ENCODE measurements at places on chromosomes 4 and X.

DNA sequence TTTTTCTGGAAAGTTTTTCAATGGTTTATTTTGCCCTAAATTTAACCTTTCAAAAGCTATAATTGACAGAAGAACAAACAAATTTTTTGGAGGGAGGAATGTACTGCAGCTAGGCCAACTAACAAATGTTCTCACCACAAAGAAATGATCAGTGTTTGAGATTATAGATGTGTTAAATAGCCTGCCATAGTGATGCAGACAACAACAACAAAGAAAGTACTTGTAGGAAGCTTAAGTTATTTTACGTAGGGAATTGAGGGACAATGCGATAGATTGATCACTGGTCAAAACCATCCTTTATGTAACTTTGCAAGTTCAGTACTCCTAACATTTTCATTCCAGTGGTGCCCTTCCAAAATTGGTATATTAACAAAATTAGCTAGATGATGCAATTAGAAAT is 340.4 kb downstream of the SH3BGRL start:
- no peak for DNase-seq

- no peak for DNase-seq
These were observed 25.2 kb downstream of the DDIT4L start for GRCh38 chr4:100164808-100165760.

DNA sequence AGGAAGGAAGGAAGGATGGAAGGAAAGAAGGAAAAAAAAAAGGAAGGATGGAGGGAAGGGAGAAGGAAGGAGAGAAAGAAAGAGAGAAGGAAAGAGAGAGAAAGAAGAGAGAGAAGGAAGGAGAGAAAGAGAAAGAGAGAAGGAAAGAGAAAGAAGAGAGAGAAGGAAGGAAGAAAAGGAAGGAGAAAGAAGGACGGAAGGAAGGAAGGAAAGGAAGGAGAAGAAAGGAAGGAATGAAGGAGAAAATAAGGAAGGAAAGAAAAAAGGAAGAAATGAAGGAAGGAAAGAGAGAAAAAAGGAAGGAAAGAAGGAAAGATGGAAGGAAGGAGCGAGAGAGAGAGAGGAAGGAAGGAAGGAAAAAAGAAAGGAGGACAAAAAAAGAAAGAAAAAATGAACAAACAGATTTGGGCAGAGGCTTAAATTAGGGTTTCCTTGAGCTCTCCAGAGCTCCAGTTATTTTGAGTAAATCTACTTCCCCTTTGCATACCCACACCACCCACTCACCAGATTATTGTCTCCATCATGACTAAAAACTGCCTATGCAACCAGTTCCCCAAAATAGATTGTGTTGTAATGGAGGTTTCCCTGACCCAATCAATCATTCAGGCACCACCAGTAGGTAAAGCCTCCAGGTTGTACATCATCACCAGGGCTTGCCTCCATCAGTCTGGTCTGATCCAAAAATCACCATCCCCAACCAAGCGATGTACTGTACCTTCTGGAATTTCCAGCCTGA is 1722.9 kb upstream of the PCDH10 start:
- DNase-seq: no peak

DNA sequence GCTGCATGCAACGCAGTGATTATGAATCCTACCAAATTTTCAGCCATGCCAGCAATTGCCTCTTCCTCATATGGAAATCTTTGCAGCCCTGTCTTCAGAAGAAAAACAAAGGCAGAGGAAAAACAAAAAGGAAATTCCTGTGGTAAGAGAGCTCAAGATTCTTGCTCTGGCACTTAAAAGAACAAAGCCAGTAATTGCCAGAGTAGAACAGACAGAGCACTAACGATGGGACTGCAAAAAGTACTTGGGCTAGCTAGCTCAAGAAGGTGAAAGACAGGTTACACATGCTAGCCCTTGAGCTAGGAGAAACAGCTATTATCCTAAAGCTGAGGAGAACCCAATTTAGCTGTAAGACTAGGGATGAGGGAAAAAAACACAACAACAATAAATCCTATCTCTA is 582.3 kb downstream of the KCNIP4 start:
- no peak for DNase-seq

GRCh38 chrX:13697976-13698375 is 9.0 kb downstream of the RAB9A start:
- no peak for DNase-seq

DNA sequence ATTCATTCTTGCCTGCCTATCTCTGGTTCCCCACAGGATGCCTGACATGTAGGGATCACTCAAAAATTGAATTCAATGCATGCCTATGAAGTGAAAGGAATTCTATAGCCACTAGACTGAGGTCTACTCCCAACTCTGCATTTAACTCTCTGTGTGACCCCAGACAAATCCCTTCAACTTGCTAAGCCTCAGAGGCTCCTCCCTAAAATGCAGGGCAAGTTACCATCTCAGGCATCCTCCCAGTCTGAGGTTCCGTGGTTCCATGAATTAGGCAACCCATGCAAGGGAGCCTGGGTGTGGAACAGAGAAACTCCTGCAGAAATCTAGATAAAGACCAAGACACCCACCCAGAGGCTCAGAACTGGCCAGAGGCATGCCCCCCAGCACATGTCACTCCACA is 6.6 kb downstream of the SRPX start:
- no peak for DNase-seq

DNA sequence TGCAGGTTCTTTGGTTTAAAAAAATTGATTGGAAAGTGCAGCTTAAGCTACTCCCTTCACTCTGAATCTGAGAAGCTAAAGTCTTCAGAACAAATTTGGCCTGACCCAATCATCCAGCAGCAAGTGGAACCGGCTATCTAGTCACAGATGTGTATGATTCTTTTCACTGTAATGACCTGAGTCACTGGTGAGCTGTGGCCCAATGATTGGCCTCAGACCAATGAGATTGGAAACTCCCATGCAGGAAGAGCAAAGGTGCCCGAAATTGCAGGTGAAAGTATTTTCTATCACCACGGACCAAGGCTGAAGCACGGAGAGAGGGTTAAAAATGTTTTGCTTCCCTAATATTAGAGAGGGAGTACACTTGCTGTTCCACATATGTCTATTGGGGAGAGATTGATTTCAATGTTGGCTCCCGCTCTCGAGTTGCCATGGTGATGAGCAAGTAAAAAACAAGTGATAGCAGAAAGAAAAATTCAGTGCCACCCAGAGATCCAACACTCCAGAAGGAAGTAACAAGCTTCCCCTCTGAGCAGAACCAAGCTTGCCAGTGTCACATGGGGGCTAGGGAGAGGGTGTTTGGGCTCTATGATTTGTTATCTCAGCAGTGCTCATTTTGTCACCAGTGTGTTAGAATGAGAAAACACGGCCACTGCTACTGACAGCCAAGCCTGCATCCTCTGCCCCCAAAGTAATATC is 11.2 kb downstream of the RIPPLY1 start:
- DNase-seq: no peak

DNA sequence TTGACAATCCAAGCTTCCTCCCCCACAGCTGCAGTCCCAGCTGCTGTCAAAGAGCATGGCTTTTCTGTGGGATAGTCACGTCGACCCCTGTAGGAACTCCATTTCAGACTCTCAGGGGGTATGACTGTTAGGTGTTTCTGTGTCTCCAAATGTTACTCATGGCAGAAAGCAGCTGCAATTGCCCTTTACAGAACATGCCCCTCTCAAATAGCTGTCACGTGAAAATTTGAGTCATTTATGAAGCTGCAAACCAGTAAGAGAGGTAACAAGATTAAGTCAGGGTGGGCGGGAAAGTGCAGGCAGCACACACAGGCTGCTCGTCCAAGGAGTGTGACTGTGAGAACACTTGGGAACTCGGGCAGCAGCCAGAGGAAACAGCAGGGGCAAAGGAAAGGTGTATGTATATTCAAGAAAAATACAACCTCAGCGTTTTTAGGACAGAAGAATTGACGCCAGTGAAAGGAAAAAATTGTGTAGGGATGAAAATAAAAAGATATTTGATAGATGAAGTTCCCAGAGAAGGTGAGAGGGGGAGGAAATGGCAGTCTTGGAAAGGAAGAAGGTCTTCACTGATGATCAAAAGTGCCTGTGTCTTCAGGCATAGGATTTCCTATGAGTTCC is 66.5 kb upstream of the TMEM184C start:
- DNase-seq: no peak

GRCh38 chrX:71994601-71995000 is 84.0 kb downstream of the NHSL2 start:
- no peak for DNase-seq

DNA sequence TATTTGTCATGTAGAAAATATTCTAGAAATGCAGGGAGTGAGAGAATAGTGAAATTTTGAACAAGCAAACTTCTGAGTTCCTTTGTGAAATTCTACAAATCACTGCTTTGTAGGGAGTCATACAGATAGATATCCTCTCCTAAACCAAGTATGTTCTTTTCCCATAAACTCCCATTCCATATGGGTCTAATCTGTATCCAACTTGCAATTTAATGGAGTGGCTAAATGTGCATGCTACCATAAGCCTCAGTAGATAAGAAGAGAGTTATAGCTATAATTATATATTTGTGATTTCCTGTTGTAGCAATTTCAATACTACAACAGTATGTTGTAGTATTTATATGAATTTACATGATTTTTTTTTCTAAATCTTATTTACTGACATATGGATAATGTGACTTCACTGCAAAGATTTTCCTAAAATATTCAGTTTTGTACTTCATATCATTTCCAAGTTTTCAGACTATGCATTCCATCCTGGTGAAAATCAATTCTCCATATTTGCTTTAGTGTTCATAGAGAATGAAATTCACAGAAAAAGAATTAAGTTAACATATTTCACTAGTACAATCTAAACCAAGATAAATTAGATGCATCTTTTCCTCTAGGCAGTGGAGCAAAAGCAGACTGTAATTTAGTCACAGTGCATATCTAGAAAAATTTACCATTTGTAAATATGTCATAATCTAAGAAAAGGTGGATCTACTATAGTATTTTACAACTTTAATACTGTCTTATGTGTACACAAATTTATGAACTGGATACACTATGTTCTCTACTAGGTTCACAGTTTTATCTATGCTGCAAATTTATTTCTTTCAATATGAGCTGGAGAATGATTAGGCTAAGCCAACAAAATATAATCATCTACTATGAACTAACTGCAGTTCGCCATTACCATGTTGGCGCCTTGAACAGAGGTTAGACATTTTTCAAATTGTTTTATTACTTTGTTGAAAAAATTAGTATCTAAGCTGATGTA is 372.9 kb upstream of the NDST3 start:
- DNase-seq: no peak

DNA sequence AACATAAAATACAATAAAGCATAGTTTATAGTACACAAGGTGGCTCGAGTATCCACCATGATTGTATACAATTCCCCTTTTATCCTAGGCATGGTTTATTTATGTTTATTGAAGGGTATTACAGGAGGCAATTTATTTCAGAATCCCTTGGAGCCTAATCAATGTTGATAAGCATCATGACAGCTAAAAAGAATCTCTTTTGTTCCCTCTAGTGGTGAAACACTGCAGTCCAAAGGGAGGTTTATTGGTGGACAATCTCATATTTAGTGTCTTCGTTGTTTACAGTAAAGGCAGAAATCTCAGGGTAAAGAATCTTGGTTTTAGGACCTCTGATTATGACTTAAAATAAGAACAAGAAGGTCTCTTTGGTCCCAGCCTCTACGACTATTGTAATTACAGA is 1712.5 kb downstream of the C4orf33 start:
- DNase-seq: no peak

GRCh38 chrX:74421740-74422352 is 553 bp downstream of the SLC16A2 start:
- DNase-seq: no peak

GRCh38 chr4:153028535-153028934 is 92.4 kb downstream of the FHDC1 start:
- DNase-seq: no peak

All from stimulated activated CD8-positive, alpha-beta memory T cell treated with anti-CD3 and anti-CD28 coated beads, Interleukin-4, amount 100 ng/mL, for 1 hour (primary cell).